MM.1S (cell line): ENCODE measurements at places on chromosomes 7 and 10.

- DNase-seq: no peak
Observed at GRCh38 chr7:152594801-152595200, 81.1 kb downstream of the XRCC2 start.

DNA sequence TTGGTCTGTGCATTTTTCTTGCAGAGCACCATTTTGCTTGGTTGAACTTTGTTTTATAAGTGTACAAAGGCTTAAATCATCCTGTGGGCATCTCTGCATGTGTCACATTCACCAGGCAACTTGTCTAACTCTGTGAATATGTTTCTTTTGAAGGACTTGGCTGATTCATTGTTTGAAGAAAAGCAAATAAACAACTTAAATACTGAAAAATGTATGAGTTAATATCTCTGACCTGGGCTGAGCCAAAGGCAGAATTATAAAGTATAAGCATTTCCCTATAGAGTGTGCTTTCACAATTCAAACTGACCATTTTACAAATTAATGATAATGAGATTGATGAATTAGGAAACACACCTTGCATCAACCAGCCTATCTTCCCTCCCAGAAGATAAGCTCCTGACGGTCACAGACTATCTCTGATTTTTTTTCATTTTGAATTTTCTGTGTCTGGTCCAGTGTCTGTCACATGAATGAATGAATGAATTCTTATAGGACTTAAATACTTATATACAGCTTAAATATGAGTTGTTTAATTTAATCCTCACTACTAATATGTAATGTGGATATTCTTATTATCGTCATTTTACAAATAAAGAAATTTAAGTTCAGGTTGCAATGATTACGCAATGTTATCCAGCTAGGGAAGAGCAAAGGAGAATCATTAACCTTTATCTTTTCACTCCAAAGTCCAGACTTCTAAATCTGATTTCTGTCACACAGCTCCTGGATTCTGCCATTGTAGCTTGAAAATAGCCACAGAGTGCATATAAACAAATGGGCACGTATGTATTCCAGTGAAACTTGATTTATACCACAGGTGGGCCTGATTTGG, 182.0 kb upstream of the PHYHIPL start:
- DNase-seq: no peak

- no peak for DNase-seq
Observed at GRCh38 chr7:22319424-22320403, 37.2 kb downstream of the RAPGEF5 start.

DNA sequence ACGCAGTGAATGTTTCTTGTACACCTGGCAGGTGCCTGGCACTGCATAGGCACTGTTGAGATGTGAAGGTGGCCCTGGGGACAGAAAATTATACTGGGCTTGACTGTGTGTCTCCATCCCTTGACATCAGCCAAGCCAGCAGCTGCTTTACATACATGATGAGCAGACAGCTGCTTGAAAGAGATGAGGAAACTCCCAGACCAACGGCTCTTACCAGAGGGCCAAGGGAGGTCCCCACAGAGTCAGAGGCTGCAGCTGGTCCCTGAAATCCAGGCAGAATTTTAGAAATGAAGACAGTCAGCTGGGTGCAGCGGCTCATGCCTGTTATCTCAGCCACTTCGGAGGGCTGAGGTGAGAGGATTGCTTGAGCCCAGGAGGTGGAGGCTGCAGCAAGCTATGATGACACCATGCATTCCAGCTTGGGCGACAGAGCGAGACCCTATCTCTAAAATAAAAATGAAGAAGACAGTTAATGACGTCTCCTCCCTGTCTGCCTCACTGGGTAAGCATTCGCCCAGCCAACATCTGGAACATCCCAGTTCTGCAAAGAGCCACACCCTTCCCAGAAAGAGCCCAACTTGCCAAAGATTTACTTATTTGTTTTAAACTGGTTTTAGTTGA, 17.6 kb downstream of the LIMK1 start:
- no peak for DNase-seq

DNA sequence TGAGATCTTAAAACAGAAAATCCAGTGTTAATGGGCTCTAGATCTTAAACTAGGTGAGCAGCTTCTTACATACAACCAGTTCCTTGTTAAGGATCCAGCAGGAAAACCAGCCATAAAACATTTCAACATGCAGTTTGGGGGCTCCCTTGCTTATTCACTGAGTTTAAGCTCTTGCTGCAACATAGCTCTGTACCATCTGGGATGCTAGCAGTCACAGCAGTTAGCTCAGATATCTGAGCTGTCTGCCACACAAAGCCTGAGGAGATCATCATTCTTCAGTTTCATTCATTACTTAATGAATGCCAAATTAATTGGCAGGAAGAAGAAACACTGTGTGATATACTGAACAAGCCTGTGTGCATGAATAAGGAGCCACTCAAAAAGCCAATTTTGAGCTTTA, 62.8 kb downstream of the PODXL start:
- no peak for DNase-seq

DNA sequence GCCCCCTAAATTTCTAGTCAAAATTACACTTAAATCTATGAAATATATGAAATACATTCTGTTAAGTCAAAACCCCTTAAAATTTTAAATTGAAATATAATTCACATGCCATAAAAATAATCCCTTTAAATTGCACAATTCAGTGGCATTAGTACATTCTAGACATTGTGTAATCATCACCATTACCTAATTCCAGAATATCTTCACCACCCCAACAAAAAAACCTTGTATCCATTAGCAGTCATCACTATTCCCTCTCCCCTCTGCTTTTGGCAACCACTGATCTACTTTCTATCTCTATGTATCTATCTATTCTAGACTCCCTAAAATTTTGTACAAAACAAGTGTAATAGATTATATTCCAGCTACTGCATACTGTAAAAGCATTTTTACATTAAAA, 261.2 kb downstream of the GLI3 start:
- DNase-seq: no peak

DNA sequence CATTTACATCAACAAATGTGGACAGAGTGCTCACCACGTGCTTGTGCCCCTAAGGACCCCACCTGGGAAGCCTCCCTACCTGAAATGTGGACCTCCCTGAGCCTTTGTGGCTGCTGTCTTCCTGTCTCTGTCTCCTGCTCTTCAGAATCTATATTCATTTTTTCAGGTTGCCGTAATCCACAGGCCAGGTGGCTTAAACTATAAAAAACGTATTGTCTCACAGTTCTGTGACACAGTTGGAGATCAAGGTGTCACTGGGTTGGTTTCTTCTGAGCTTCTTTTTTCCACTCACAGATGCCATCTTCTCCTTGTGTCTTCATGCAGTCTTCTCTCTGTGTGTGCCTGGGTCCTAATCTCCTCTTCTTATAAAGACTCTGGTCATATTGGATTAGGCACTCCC, 5.6 kb upstream of the VSTM4 start:
- DNase-seq: no peak
